Activated CD8-positive, alpha-beta T cell treated with anti-CD3 and anti-CD28 coated beads for 36 hours (primary cell): ENCODE measurements at places on chromosomes 16 and 17. TPM values are rescaled to one million over a fixed set of nuclear protein-coding genes. Genes with fewer than 3 reads are reported as not detected.
A peak's percentile ranks its signal among the peaks of the same experiment; 100 is the strongest.

The TPSD1 gene
- not detected for total RNA-seq

The MEIOB gene
- 0.34 TPM for total RNA-seq

The CDH3 gene
- total RNA-seq, result 2.1 TPM

The TP53TG3F gene
- not detected for total RNA-seq

The CACNG1 gene
- total RNA-seq, result not detected

The ENPP7 gene
- total RNA-seq, result 0.16 TPM

- peak overlapping the region; percentile 88 for H3K4me3 ChIP-seq
- peaks cover 64% of the 10 kb centered on the region for H3K4me1 ChIP-seq
- peaks cover 40% of the 10 kb centered on the region for H3K36me3 ChIP-seq
- H3K27me3 ChIP-seq, result no peaks in the 10 kb centered on the region
- DNase-seq, result no peak
Measured at GRCh38 chr16:66553223-66553622, 847 bp downstream of the CKLF start.

GRCh38 chr17:71516149-71516548 is 604.7 kb upstream of the SOX9 start:
- H3K4me1 ChIP-seq, result no peaks in the 10 kb centered on the region
- no peaks in the 10 kb centered on the region for H3K36me3 ChIP-seq
- H3K27me3 ChIP-seq, result no peaks in the 10 kb centered on the region
- no peak overlapping the region for H3K4me3 ChIP-seq

DNA sequence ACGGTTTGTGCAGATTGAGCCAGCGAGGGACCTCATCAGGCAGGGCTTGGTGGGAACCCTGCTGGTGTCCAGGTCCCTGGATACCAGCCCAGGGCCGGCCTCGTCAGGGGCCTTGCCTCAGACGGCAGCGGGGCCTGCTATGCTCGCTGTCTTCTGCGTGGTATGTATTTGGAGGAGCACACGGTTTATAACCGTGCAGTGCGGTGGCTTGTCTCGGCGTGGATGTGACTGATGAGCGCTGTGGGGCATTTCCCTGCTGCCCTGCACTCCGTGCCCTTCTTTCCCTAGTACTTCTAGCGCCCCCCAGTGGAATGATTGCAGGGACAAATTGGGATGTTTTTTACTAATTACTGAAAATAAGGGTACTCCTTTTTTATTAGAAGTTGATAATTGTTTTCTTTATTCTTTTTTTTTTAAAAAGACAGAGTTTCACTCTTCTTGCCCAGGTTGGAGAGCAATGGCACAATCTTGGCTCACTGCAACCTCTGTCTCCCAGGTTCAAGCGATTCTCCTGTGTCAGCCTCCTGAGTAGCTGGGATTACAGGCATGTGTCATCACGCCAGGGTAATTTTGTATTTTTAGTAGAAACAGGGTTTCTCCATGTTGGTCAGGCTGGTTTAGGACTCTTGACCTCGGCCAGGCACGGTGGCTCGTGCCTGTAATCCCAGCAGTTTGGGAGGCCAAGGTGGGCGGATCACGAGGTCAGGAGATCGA is 15.3 kb downstream of the TBCD start:
- DNase-seq, result peak; percentile 72
- no peak overlapping the region for H3K4me3 ChIP-seq
- no peaks in the 10 kb centered on the region for H3K27me3 ChIP-seq
- peaks cover 34% of the 10 kb centered on the region for H3K36me3 ChIP-seq
- H3K27ac ChIP-seq, result no peak overlapping the region

GRCh38 chr17:48357779-48358602 is 72.0 kb downstream of the SKAP1 start:
- no peak overlapping the region for H3K27ac ChIP-seq
- no peak for DNase-seq

GRCh38 chr16:30805370-30806169 is 18.6 kb upstream of the ZNF629 start:
- H3K36me3 ChIP-seq, result peaks cover 2% of the 10 kb centered on the region
- peaks cover 3% of the 10 kb centered on the region for H3K27me3 ChIP-seq
- DNase-seq, result peak; percentile 53
- H3K4me1 ChIP-seq, result peaks cover 18% of the 10 kb centered on the region
- peak overlapping the region; percentile 63 for H3K4me3 ChIP-seq

DNA sequence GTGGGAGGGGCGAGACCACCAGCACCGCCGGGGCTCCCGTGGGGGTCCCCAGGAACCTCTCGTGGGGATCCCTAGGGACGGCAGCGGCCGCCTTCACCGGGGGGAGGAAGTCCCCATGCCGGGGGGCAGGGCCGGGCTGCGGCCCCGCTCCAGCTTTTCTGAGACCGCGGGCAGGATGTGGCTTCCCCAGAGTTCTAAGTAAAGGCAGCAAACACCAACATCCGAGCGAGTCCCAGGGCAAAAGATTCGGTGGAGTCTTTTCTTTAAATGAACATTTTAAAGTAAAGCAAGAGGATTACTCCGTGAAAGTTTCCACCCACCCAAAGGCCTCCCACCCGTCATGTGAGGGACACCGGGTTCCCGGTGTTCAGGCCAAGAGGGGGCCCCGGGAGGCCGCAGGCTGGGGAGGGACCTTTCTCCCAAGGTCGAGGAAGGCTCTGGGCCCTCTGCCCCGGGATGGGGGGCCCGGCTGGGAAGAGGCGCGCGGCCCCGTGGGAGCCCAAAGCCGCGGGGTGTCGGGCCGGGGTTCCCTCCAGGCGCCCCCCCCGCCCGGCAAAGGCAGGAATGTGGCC is 137.2 kb upstream of the RPH3AL start:
- peak overlapping the region; percentile 88 for H3K27ac ChIP-seq
- H3K27me3 ChIP-seq, result peaks cover 6% of the 10 kb centered on the region
- peak overlapping the region; percentile 80 for H3K4me3 ChIP-seq
- H3K4me1 ChIP-seq, result peaks cover 10% of the 10 kb centered on the region
- peak; percentile 88 for DNase-seq

DNA sequence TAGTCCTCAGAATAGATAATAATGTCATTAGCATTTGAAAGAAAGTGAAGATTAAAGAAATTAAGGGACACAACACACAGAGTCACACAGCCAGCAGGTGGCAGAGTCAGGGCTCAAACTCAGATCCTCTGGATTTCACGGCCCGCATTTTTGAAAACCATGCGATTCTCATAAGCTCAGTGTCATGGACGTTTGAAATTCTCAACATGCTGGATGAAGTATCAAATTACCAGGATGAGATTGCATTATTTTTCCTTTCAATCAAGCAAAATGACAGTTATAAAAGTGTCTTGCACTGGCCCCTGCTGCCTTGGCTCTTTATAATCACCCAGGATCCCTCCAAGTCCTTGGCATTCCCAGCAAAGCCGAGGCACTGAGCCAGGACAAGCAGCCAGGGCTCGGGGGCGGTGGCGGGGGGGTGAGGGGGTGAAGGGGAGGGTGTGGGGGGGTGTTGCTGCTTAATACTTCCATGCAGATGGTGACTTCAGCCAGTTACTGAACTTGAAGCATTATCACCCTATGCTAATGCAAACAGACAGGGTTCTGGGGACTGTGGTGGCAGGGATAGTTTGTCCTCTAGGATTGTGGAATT is 6.6 kb upstream of the BMERB1 start:
- H3K36me3 ChIP-seq, result no peaks in the 10 kb centered on the region
- peaks cover 3% of the 10 kb centered on the region for H3K4me1 ChIP-seq
- H3K27me3 ChIP-seq, result peaks cover 1% of the 10 kb centered on the region
- H3K27ac ChIP-seq, result no peak overlapping the region

GRCh38 chr17:58337600-58338453 is 9.2 kb upstream of the TSPOAP1 start:
- no peaks in the 10 kb centered on the region for H3K27me3 ChIP-seq
- H3K36me3 ChIP-seq, result peaks cover 77% of the 10 kb centered on the region
- peaks cover 3% of the 10 kb centered on the region for H3K4me1 ChIP-seq
- H3K27ac ChIP-seq, result peak overlapping the region; percentile 96
- peak; percentile 98 for DNase-seq

- no peaks in the 10 kb centered on the region for H3K27me3 ChIP-seq
- peak overlapping the region; percentile 35 for H3K27ac ChIP-seq
- H3K36me3 ChIP-seq, result peaks cover 53% of the 10 kb centered on the region
- H3K4me1 ChIP-seq, result peaks cover 26% of the 10 kb centered on the region
Measured at GRCh38 chr17:67139289-67139688, 94.9 kb downstream of the CACNG1 start.
